ENCODE measurements at places on chromosomes 1 and 21. TPM values are rescaled to one million over a fixed set of nuclear protein-coding genes. Genes with fewer than 3 reads are reported as not detected.

Gene MTARC2
- total RNA-seq, result 23.1 TPM

- no peak overlapping the region for H3K27ac ChIP-seq
- no peaks in the 10 kb centered on the region for H3K27me3 ChIP-seq
- DNase-seq, result peak; percentile 68
- H3K36me3 ChIP-seq, result no peaks in the 10 kb centered on the region
These were observed 41.7 kb downstream of the ITPKB start for GRCh38 chr1:226697151-226697928.

DNA sequence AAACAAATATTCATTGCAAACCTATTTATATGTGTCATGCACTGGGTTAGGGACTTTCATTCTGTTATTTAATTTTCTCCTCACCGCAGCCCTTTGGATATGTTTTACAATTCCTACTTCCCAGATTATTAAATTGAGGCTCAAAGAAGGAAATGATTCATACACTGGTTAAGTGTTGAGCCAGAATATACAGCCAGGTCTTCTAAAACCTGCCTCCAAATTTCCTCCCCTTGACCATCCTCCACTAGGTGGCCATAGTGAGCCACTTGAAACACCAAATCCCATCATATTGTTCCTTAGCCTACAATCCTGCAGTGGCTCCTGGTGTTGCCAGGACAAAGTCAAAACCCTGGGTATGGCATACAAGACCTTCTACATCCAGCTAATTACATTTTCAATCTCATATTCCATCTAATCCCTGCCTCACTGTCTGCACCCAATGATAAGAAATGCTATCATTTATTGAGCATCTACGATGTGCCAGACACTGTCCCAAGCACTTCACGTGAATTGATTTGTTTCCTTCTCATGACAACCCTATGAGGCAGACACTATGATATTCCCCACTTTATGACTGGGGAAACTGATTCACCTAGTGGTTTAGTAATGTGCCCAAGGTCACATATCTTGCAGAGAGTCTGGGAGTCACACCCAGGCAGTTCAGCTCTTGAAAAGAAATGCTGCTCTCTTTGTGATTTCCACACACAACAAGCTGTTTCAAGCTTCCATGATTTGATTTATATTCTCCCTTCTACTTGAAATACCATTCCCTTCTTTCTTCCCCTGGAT, 23.6 kb upstream of the KIRREL1 start:
- H3K36me3 ChIP-seq, result no peaks in the 10 kb centered on the region
- no peak overlapping the region for H3K4me3 ChIP-seq
- no peak overlapping the region for H3K27ac ChIP-seq

Gene NTNG1
- not detected for total RNA-seq

Gene AMY1C
- total RNA-seq, result not detected

DNA sequence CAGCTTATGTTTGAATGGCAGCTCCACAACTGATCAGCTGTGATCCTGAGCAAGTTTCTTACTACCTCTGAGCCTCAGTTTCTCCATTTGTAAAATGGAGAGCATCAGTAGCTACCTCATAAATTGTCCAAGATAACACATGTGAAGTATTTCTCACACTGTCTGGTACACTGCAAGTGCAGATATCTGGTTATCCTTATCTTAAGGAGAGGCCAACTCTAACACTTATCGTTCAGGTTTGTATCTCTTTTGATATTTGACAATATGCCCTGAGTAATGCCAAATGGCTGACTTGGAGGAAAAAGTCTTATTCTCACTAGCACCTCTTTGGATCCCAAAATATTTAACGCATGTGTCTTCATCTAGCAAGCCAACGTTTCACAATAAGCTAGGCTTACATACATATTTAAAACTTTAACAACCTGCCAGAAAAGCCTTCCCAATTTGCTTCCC, 2.7 kb downstream of the CSRP1 start:
- H3K27me3 ChIP-seq, result no peaks in the 10 kb centered on the region
- H3K36me3 ChIP-seq, result no peaks in the 10 kb centered on the region
- DNase-seq, result no peak
- no peak overlapping the region for H3K4me3 ChIP-seq

Gene PHACTR4
- total RNA-seq, result 33.2 TPM

DNA sequence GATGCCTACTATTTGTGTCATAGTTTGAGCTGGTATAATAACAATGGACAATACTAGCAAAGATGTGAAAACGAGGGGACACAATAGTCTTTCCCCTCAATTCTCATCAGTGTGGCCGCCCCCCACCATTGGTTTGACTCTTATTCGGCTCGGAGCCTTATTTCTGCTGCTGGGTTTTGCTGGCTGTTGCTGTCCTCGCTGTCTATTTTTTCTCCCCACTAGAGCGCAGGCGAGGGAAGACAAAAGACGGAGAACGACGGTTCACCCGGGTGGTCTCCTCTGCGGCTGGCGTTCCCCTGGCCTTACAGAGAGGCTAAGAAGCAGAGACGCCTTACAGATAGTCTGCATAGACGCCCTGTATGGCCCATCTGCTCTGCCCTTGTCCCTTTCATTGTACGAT, 19.4 kb downstream of the CLIC6 start:
- no peaks in the 10 kb centered on the region for H3K27me3 ChIP-seq
- no peak overlapping the region for H3K4me3 ChIP-seq
- H3K4me1 ChIP-seq, result peaks cover 35% of the 10 kb centered on the region
- peak; percentile 24 for DNase-seq
- no peak overlapping the region for H3K27ac ChIP-seq
- H3K36me3 ChIP-seq, result no peaks in the 10 kb centered on the region

GRCh38 chr1:19812875-19813642, 2.0 kb downstream of the RNF186 start:
- H3K36me3 ChIP-seq, result no peaks in the 10 kb centered on the region
- no peak overlapping the region for H3K4me3 ChIP-seq
- no peaks in the 10 kb centered on the region for H3K27me3 ChIP-seq

DNA sequence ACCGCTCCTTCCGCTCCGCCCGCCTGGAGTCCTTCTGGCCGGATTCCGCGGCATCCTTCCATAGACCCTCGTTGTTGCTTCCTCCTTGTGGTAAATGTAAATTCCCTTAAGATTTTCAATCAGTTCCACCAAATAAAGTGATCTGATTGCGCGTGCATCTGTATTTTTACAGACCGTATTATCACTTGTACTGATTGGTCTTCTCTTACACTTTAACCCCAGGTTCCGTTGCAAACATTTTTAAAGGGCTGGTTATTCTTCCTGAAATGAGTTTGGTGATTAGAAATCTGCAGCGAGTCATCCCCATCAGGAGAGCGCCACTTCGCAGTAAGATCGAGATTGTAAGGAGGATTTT, 483 bp downstream of the YBEY start:
- peak overlapping the region; percentile 70 for H3K27ac ChIP-seq
- no peak for DNase-seq
- no peaks in the 10 kb centered on the region for H3K36me3 ChIP-seq

DNA sequence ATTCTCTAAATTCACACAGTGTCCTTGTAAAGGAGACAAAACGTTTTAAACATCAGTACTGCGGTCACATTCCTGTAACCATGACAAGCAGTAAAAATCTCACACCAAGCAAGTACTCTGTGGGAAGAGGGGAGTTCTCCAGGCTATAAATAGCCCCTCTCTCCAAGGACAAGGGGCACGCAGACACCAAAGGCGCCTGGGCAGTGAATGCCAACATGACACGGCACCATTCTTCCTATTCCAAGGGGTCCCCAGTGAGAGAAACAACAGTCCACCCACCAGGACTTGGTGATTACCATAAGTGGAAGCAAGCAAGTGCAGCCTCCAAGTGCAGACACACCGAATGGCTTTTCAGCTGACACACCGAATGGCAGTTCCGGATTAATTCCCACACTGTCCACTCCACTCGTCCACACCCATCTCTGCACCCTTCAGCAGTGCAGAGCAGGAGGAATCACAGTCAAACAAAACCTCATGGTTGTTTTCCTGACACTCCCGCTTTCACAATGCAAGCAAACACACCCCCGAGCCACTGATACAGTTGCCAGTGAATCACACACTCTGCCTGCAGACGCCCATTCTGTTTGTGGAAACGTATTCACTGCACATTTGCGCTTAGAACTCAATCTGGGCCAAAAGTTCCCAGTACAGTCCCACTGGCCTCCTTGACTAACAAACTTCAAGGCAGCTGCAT, 1.8 kb downstream of the PTTG1IP start:
- H3K27me3 ChIP-seq, result no peaks in the 10 kb centered on the region
- peaks cover 12% of the 10 kb centered on the region for H3K36me3 ChIP-seq
- peak overlapping the region; percentile 81 for H3K27ac ChIP-seq
- H3K4me3 ChIP-seq, result peak overlapping the region; percentile 75
- H3K4me1 ChIP-seq, result peaks cover 66% of the 10 kb centered on the region
- peak; percentile 78 for DNase-seq

Gene PRDM2
- 32.1 TPM for total RNA-seq

Gene LCE3E
- total RNA-seq, result not detected

Gene LRRC71
- total RNA-seq, result not detected

DNA sequence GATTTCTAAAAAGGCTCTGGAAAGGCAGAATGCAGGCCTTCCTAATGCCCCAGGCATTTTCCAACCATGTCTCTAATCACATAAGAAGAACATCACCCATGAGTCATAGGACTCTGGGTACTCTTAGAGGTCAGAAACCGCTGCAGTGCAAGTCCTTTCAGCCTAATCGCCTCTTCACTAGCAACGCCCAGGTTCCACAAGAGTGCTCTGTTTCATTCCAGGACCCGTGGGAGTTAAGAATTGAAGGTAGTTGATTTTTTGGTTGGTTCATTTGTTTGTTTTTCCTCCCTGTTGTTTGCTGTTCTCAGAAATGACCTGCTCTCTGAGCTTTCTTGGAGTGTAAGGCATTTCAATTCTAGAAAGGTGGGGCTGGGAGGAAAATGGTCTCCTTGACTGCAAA, 123.2 kb downstream of the NR5A2 start:
- H3K4me3 ChIP-seq, result no peak overlapping the region
- no peaks in the 10 kb centered on the region for H3K27me3 ChIP-seq
- DNase-seq, result peak; percentile 83
- H3K4me1 ChIP-seq, result peaks cover 18% of the 10 kb centered on the region

GRCh38 chr1:205422993-205423642, 1.3 kb upstream of the LEMD1 start:
- H3K4me3 ChIP-seq, result no peak overlapping the region
- H3K27me3 ChIP-seq, result peaks cover 49% of the 10 kb centered on the region
- no peak for DNase-seq

GRCh38 chr1:204072931-204073836, at the start of gene SOX13:
Gene SOX13 (plus strand): TSS chr1:204073115. CDS start chr1:204112916, 39,801 bp downstream.
- no peaks in the 10 kb centered on the region for H3K36me3 ChIP-seq
- DNase-seq, result peak; percentile 83
- peaks cover 30% of the 10 kb centered on the region for H3K4me1 ChIP-seq
- no peaks in the 10 kb centered on the region for H3K27me3 ChIP-seq
